Activated CD4-positive, alpha-beta T cell treated with anti-CD3 and anti-CD28 coated beads for 36 hours (primary cell): ENCODE measurements at places on chromosomes 11 and 22. TPM values are rescaled to one million over a fixed set of nuclear protein-coding genes. Genes with fewer than 3 reads are reported as not detected.

- no peak overlapping the region for H3K27ac ChIP-seq
- H3K4me3 ChIP-seq: no peak overlapping the region
- no peaks in the 10 kb centered on the region for H3K4me1 ChIP-seq
- H3K36me3 ChIP-seq: no peaks in the 10 kb centered on the region
- peaks cover 15% of the 10 kb centered on the region for H3K27me3 ChIP-seq
- DNase-seq: no peak
Measured at GRCh38 chr11:70641369-70641768, 243.0 kb downstream of the CTTN start.

DNA sequence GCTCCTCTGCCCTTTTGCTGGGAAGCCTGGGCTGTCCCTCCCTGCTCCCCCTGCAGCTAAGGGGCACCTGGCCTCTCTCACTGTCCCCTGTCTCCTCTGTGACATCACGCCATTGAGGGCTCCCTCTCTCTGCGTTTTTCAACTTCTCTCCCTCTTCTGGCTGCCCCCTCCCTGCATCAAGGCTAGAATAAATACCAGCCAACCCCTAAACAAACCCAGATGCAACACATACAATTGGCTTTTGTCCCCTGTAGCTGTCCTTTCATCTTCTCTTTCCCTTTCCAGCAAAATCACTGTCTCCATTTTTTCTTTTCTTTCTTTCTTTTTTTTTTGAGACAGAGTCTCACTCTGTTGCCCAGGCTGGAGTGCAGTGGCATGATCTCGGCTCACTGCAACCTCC lies 3.3 kb upstream of the MIEF1 start:
- H3K4me1 ChIP-seq: peaks cover 22% of the 10 kb centered on the region
- no peaks in the 10 kb centered on the region for H3K27me3 ChIP-seq
- no peak overlapping the region for H3K27ac ChIP-seq
- no peak overlapping the region for H3K4me3 ChIP-seq

- peaks cover 74% of the 10 kb centered on the region for H3K4me1 ChIP-seq
- no peak overlapping the region for H3K27ac ChIP-seq
- peaks cover 6% of the 10 kb centered on the region for H3K36me3 ChIP-seq
- H3K27me3 ChIP-seq: no peaks in the 10 kb centered on the region
- no peak for DNase-seq
Measured at GRCh38 chr11:10453261-10453660, 1.8 kb upstream of the AMPD3 start.

GRCh38 chr11:131037873-131038272 lies 121.6 kb upstream of the SNX19 start:
- H3K4me1 ChIP-seq: no peaks in the 10 kb centered on the region
- no peaks in the 10 kb centered on the region for H3K36me3 ChIP-seq
- peaks cover 9% of the 10 kb centered on the region for H3K27me3 ChIP-seq
- H3K27ac ChIP-seq: no peak overlapping the region
- no peak for DNase-seq

DNA sequence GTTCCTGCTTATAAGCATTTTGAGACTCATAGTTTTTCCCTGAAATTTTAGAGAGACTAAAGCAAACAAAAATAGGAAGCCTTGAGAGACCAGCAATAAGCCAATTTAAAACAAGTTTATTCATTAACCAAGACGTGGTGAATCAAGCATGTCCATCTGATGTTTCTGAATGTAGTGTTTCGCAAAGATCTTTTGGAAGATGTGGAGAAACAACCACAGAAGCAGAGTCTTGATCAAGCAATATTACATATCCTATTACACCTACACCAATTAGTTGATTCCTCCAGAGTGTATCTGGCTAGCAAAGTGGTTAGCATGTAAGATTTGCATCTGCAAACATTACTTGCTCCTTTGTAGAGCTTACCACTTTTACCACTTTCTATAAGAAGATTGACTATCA lies at the start of gene OVCH2:
OVCH2 (minus strand) TSS at position 101 of the 400 bp plus-strand sequence; CDS start at position 18, 83 bp downstream.
- H3K36me3 ChIP-seq: no peaks in the 10 kb centered on the region
- no peak within 1 kb of the TSS for H3K4me3 ChIP-seq
- no peak within 1 kb of the TSS for H3K27ac ChIP-seq
- H3K4me1 ChIP-seq: no peaks in the 10 kb centered on the region
- peaks cover 23% of the 10 kb centered on the region for H3K27me3 ChIP-seq

DNA sequence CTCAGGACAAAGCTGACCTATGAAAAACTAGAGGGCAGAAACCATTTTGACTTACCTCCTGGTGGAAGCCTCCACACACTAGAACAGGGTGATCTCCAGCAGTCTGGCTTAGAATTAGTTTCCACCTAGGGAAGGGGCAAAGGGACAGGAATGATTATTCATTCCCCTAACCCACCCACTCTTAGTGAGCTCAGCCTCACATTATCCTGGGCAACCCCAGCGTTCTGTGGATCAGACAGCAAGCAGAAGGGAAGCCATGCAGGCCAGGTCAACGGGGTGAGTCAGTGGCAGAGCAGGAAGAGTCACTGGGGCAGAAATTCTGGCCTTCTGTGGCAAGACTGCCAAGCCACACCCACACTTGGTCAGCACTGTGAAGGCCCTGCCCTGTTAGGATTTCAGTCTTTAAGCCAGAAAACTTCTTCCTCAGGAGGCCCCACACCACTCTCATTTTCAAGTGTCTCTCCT lies 10.5 kb downstream of the NUMA1 start:
- H3K27ac ChIP-seq: peak overlapping the region; percentile 35
- DNase-seq: peak; percentile 22
- no peaks in the 10 kb centered on the region for H3K27me3 ChIP-seq
- peaks cover 46% of the 10 kb centered on the region for H3K4me1 ChIP-seq

- H3K4me3 ChIP-seq: no peak overlapping the region
- H3K36me3 ChIP-seq: no peaks in the 10 kb centered on the region
- H3K27me3 ChIP-seq: peaks cover 45% of the 10 kb centered on the region
- H3K27ac ChIP-seq: no peak overlapping the region
- peaks cover 5% of the 10 kb centered on the region for H3K4me1 ChIP-seq
- DNase-seq: no peak
Measured at GRCh38 chr11:19342036-19342435, 101.3 kb upstream of the E2F8 start.

DNA sequence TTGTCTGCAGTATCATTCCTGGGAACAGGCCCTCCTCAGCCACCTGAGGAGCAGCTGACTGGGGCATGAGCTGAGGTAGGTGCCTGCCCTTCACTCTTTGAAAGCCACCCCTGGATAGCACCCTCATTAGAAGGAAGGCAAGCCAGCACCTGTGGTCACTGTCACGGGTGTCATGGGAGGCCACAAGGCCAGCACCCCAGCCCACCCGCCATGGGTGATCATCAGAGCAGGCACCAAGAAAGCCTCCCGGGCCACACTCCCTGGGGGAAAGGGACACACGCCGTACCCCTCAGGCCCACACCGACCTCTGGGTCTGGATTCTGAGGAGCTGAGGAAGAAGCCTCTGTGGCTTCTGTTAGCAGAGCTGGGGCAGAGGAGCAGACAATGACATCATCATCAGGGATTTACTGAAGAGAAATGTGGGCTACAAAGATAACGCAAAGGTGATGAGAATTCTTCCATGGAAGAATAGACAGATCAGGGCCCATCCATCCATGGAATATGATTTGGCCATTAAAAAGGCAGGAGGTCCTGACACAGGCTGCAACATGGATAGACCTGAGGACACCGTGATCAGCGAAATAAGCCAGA lies 16.7 kb upstream of the NAP1L4 start:
- H3K4me3 ChIP-seq: no peak overlapping the region
- peaks cover 6% of the 10 kb centered on the region for H3K4me1 ChIP-seq
- no peaks in the 10 kb centered on the region for H3K27me3 ChIP-seq
- H3K36me3 ChIP-seq: peaks cover 53% of the 10 kb centered on the region

GRCh38 chr11:72081821-72082453 lies 1.3 kb downstream of the LRRC51 start:
- H3K36me3 ChIP-seq: peaks cover 6% of the 10 kb centered on the region
- H3K27ac ChIP-seq: peak overlapping the region; percentile 94
- peaks cover 36% of the 10 kb centered on the region for H3K4me1 ChIP-seq
- H3K4me3 ChIP-seq: peak overlapping the region; percentile 91
- no peaks in the 10 kb centered on the region for H3K27me3 ChIP-seq
- no peak for DNase-seq

- H3K4me3 ChIP-seq: no peak overlapping the region
- no peak overlapping the region for H3K27ac ChIP-seq
- no peaks in the 10 kb centered on the region for H3K27me3 ChIP-seq
- H3K36me3 ChIP-seq: no peaks in the 10 kb centered on the region
- no peaks in the 10 kb centered on the region for H3K4me1 ChIP-seq
- DNase-seq: no peak
Measured at GRCh38 chr11:132242632-132243031, 872.2 kb downstream of the NTM start.

DNA sequence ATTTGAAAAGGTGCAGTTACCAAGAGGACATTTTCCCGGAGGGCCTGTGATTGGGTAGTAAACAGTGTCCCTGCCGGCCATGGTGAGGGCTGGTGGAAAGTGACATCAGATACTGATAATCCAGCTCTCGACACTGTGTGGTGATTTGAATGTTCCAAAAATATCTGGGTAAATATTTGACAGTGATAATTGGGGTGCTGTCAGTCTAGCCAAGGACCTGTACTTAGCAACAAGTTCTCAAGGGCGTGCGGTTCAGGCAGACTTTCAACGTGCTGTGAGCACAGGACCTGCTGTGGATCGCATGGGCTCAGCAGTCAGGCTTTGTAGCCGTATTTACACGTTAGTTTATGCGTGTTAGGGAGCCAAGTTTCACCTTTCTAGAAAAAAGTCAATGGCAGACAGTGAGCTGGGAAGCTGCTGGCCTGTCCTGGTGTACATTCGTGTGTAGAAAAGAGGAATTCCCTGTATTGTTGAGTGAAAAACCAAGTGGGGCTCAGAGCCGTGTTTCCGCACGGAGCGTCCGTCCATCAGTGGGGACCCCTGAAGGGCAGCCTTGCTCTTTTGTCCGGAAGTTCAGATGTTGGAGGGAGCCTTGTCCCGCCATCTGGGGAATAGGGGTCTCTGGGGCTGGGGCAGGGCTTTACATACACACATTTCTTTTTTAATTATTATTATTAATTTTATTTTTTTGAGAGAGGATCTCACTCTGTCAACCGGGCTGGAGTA lies 11.3 kb downstream of the TRMU start:
- H3K4me1 ChIP-seq: no peaks in the 10 kb centered on the region
- H3K27me3 ChIP-seq: no peaks in the 10 kb centered on the region
- H3K4me3 ChIP-seq: no peak overlapping the region
- no peak for DNase-seq
- peaks cover 68% of the 10 kb centered on the region for H3K36me3 ChIP-seq

DNA sequence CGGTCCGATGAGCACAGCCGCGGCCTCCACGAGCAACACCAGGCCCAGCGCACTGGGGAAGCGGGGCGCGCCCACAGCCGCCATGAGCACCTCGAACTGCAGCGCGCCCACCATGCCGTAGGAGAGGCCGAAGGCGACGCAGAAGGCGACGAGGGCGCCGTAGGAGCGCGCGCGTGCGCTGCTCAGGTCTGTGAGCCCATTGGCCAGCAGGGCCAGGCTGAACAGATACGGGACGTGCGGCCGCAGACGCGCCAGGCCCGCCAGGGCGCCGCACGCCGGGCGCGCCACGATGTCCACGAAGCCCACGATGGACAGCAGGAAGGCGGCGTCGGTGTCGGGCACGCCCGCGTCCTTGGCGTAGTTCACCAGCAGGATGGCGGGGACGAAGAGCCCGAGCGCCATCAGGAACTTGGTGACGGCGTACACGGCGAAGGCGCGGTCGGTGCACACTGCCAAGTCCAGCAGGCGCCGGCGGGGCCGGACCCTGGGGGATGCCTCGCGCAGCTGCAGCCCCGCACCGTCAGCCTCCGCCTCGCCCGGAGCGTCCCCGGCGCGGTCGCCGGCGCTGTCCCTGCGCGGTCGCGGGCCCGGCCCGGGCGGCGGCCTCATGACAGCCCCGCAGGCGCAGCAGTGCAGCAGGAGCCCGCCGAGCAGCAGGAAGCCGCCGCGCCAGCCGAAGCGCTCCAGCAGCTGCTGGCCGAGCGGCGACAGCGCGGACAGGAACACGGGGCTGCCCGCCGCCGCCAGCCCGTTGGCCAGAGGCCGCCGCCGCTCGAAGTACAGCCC lies 2.9 kb downstream of the SLC16A8 start:
- H3K27me3 ChIP-seq: peaks cover 17% of the 10 kb centered on the region
- H3K36me3 ChIP-seq: no peaks in the 10 kb centered on the region
- DNase-seq: peak; percentile 31
- no peak overlapping the region for H3K4me3 ChIP-seq
- H3K4me1 ChIP-seq: no peaks in the 10 kb centered on the region
- no peak overlapping the region for H3K27ac ChIP-seq

GRCh38 chr11:14386895-14387480 lies 28.0 kb upstream of the RRAS2 start:
- H3K4me1 ChIP-seq: no peaks in the 10 kb centered on the region
- peaks cover under 1% of the 10 kb centered on the region for H3K27me3 ChIP-seq
- H3K36me3 ChIP-seq: no peaks in the 10 kb centered on the region
- no peak overlapping the region for H3K27ac ChIP-seq
- no peak for DNase-seq

GRCh38 chr11:1205121-1205986 lies 17.5 kb upstream of the MUC5B start:
- no peaks in the 10 kb centered on the region for H3K36me3 ChIP-seq
- H3K27ac ChIP-seq: no peak overlapping the region
- H3K4me1 ChIP-seq: no peaks in the 10 kb centered on the region
- H3K4me3 ChIP-seq: no peak overlapping the region
- no peak for DNase-seq
- no peaks in the 10 kb centered on the region for H3K27me3 ChIP-seq

- H3K27me3 ChIP-seq: no peaks in the 10 kb centered on the region
- peaks cover 5% of the 10 kb centered on the region for H3K4me1 ChIP-seq
- DNase-seq: no peak
- no peak overlapping the region for H3K27ac ChIP-seq
- no peak overlapping the region for H3K4me3 ChIP-seq
Measured at GRCh38 chr11:126415128-126415527, 59.6 kb downstream of the ST3GAL4 start.

The FAM227A gene
- total RNA-seq: 0.30 TPM

The SPON1 gene
- total RNA-seq: 0.26 TPM

The ADAMTS8 gene
- not detected for total RNA-seq

The MUC5B gene
- total RNA-seq: not detected

The OSBP2 gene
- 1.2 TPM for total RNA-seq

The HTR3B gene
- not detected for total RNA-seq

The CCDC116 gene
- 0.33 TPM for total RNA-seq

The C22orf31 gene
- total RNA-seq: not detected
